Daoy (cell line): ENCODE measurements at places on chromosomes 16 and 17. TPM values are rescaled to one million over a fixed set of nuclear protein-coding genes. Genes with fewer than 3 reads are reported as not detected.

The C1QTNF8 gene
- total RNA-seq, result not detected in 2 replicates

The SLC46A1 gene
- 4.6 and 6.1 TPM in 2 replicates for total RNA-seq

The NRN1L gene
- not detected in 2 replicates for total RNA-seq

The CDK5R1 gene
- 2.4 and 4.2 TPM in 2 replicates for total RNA-seq

The CES3 gene
- 0.29 TPM in 1 of 2 replicates, not detected in the other for total RNA-seq

The NUTF2 gene
- total RNA-seq, result 42.9 and 48.7 TPM in 2 replicates

The TMEM238L gene
- not detected in 2 replicates for total RNA-seq

The ALOX12 gene
- not detected in 2 replicates for total RNA-seq

The MGAT5B gene
- 4.1 and 5.4 TPM in 2 replicates for total RNA-seq

The HOXB9 gene
- total RNA-seq, result 4.7 and 10.6 TPM in 2 replicates

The SEZ6L2 gene
- total RNA-seq, result 2.6 and 27.0 TPM in 2 replicates

The INO80E gene
- 70.8 and 136 TPM in 2 replicates for total RNA-seq

The PRKCB gene
- total RNA-seq, result 2.2 and 3.6 TPM in 2 replicates

The KCNJ18 gene
- total RNA-seq, result not detected in 2 replicates

The COIL gene
- total RNA-seq, result 16.5 and 16.9 TPM in 2 replicates

The PRM2 gene
- total RNA-seq, result not detected in 2 replicates

The KRT40 gene
- not detected in 2 replicates for total RNA-seq

The STH gene
- not detected in 2 replicates for total RNA-seq

The KIF2B gene
- total RNA-seq, result not detected in 2 replicates

The DPEP2 gene
- not detected in 2 replicates for total RNA-seq

The ZP2 gene
- not detected in 2 replicates for total RNA-seq

The ANKFN1 gene
- not detected in 2 replicates for total RNA-seq

The CDH13 gene
- 32.9 and 36.5 TPM in 2 replicates for total RNA-seq

The GPR179 gene
- under 0.01 and 0.11 TPM in 2 replicates for total RNA-seq

The TAC4 gene
- not detected in 2 replicates for total RNA-seq

The HAP1 gene
- 0.11 TPM in 1 of 2 replicates, not detected in the other for total RNA-seq

The TOB1 gene
- 1.3 and 3.3 TPM in 2 replicates for total RNA-seq

The WSCD1 gene
- 9.2 and 9.8 TPM in 2 replicates for total RNA-seq

The KAT8 gene
- total RNA-seq, result 39.9 and 44.6 TPM in 2 replicates

The KRT27 gene
- total RNA-seq, result not detected in 2 replicates

The KCNH4 gene
- under 0.01 TPM in 1 of 2 replicates, not detected in the other for total RNA-seq

The WFIKKN1 gene
- total RNA-seq, result 0.09 TPM in 1 of 2 replicates, not detected in the other

The KRTAP4-3 gene
- total RNA-seq, result not detected in 2 replicates

The MYLK3 gene
- total RNA-seq, result 0.03 and 0.11 TPM in 2 replicates

The CENPN gene
- total RNA-seq, result 103 and 130 TPM in 2 replicates

The NCBP3 gene
- total RNA-seq, result 18.8 and 30.4 TPM in 2 replicates

The MAP2K6 gene
- 0.40 and 5.9 TPM in 2 replicates for total RNA-seq

The ZNF287 gene
- 6.6 and 8.3 TPM in 2 replicates for total RNA-seq

The DHRS7C gene
- total RNA-seq, result not detected in 2 replicates

The PYY gene
- not detected in 2 replicates for total RNA-seq
